HT-29 (cell line): ENCODE measurements at places on chromosomes 6 and 20.

GRCh38 chr6:117592983-117593759 lies 9.1 kb downstream of the GOPC start:
- DNase-seq = no peak

DNA sequence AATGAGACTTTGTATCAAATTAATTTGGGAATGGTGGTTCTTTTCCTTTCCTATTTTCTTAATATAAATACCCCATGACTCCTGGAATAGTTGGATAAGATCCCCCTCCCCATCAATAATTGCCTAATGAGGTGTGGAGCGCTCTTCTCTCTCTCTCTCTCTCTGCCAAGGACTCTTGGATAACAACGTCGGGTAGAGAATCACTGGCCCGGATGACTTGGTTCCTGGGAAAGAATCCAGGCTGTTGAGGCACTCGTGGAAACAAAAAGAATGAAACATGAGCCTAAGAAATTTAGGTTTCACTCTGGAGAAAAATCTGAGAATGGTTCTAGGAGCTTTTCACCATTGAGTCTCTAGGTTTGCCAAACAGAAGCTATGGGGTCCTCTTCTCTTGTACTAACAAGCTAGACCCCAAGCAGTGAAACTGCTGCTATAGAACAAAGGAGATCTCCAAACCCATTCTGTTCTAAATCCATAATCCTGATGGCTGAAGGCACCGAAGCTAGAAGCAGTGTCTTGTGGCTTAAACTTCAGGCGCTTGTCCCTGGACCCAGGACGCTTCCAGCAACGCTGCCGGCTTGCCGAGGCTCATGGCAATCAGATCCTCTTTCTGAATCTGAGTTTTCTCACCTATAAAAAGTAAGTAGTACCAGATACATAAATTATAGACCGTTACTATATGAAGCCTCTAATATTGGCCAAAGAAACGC lies 241.6 kb upstream of the BTBD3 start:
- DNase-seq = no peak

- no peak for DNase-seq
Measured at GRCh38 chr20:4688305-4688704, 33.4 kb upstream of the PRND start.

DNA sequence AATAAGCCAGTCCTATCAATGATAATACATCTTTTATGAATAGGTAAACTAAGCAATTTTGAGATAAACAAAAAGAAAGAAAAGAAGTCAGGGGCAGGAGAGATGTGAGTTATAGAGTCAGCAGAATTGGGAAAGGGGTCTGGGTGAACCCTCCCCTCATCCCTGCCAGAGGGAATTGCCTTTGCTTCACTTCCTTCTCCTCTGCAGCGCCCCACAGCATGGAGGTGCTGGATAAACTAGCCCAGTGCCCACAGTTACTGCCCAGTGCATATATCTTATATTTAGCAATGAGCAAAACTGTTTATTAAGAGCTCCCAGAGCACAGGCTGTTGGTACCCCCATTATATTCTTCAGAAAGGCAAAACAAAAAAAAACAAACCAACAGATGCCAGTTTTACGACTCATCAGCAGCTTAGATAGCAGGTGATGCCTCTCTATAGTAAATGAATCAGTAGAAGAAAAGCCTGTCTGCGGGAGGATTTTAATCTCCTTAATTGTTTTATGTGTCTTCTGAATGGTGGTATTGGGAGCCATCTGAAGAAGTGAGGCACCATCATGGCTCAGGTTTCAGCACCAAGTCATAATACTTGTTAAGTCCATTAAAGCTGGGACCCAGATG lies 419.2 kb downstream of the EPM2A start:
- DNase-seq = no peak

DNA sequence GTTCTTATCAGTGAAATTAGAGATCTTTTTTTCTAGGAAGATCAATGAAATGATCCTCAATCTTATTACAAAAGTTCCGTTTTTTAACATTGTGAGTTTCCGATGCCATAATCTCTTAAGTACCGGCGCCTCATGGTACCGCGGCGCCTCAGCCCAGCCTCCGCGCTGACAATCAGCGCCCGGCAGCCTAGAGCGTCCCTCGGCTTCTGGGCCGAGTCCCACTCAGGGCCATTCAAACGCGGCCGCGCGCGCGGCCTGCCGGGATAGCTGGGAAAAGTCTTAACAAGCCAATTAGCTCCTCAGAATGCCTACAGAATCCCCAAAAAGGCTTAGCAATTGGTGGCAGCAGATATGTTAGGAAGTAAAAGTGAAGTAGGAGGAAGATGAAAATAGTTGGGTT lies 204.8 kb downstream of the ADGB start:
- DNase-seq = no peak

- DNase-seq = no peak
Measured at GRCh38 chr6:35043381-35044130, 97.6 kb downstream of the TCP11 start.

GRCh38 chr6:106674541-106675229 lies 45.3 kb downstream of the QRSL1 start:
- DNase-seq = no peak

GRCh38 chr20:9294041-9294440 lies 220.3 kb upstream of the LAMP5 start:
- DNase-seq = peak; percentile 44

DNA sequence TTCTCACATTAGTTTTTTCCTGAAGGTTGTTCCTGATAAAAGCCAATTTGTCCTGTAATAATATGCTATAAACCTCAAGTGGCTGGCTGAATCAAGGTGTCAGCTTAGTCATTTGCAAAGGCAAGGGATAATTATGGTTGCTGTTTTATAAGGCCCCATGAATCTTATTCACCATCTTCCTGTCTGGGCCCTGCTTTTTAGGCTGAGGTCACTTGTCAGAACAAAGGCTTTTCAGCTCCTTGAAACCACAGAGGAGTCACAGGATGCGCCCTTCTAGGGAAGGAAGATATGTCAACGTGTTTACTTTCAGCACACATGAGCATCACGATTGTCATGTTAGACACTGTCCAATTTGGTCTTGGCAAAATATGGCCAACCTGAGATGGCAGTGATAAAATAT lies 64.8 kb upstream of the NAA20 start:
- no peak for DNase-seq

- DNase-seq = no peak
Measured at GRCh38 chr6:31870385-31870921, 7.8 kb upstream of the NEU1 start.

DNA sequence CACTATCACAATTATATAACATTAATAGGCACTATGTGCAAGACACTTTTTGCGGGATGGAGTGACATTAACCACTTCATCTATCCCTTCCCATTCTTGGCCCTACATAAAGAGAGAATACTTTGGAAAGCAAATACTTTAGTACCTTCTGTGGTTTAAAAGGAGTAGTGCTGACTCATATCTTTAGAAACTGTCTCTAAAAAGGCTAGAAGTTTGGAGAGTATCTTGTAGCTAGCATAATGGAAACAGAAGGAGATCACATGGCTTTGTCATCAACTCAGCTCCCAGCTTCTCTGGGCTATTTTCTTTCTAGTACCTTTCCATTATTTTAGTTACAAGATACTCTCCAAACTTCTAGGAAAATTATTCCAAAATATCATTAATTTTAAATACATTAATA lies 157.5 kb downstream of the ADGRG6 start:
- DNase-seq = no peak

DNA sequence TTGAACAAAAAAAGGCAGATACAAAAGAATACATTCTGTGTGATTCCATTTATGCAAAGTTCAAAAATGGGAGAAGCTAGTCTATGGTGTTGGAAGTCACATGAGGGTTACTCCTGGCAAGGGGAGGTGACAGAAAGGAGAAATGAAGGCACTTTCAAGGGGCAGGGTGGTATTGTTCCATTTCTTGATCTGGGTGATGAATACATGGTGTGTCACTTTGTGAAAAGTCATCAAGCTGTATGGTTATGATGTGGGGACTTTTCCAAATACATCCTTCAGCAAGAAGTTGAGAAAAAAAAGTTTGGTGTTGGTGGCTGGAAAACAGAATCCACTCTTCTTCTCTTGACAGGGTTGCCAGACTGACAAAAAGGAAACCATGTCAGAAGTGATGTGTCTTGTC lies 60.6 kb upstream of the MDGA1 start:
- no peak for DNase-seq

- no peak for DNase-seq
Measured at GRCh38 chr6:37838219-37838921, 18.8 kb downstream of the ZFAND3 start.

DNA sequence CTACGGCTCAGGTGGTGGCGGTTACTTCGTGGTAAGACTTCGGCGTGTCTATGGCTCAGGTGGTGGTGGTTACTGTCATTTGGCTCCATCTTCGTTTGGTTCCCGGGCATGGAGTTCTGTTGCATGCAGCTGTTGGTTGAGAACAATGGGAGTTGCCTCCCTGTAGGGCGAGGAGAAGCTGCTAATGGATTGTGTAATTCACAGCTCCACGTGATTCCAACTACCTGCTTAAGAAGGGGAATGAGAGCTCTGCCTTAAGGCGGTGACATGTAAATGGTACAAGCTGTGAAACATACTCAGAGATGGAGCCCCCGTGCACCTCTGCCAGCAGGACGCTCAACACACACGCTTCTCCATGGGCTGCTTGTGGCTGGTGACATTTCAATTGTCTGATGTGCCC lies 12.4 kb upstream of the DACT2 start:
- DNase-seq = no peak

GRCh38 chr6:69816026-69816425 lies 19.2 kb upstream of the LMBRD1 start:
- DNase-seq = no peak

- no peak for DNase-seq
Measured at GRCh38 chr20:32226391-32226790, 18.7 kb downstream of the POFUT1 start.

DNA sequence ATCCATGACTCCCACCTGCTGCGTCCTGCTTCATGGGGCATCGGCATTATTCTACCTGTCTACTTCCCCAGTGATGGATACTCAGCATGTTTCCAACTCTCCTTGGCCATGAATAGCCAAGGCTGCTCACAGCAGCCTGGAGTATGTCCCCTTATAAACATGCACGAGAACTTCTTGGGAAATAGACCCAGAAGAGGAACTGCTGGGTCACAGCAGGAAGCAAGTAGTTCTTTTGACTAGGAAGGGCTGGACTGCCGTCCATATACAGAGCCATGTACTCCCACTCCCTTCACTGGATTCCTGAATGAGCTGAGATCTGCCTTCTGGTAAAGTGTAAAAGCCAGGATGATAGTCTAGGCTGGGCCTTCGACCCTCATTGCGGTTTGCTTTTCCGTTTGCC lies 106.3 kb upstream of the KCNK16 start:
- DNase-seq = no peak

- DNase-seq = no peak
Measured at GRCh38 chr20:49785149-49785851, 27.3 kb upstream of the SLC9A8 start.

DNA sequence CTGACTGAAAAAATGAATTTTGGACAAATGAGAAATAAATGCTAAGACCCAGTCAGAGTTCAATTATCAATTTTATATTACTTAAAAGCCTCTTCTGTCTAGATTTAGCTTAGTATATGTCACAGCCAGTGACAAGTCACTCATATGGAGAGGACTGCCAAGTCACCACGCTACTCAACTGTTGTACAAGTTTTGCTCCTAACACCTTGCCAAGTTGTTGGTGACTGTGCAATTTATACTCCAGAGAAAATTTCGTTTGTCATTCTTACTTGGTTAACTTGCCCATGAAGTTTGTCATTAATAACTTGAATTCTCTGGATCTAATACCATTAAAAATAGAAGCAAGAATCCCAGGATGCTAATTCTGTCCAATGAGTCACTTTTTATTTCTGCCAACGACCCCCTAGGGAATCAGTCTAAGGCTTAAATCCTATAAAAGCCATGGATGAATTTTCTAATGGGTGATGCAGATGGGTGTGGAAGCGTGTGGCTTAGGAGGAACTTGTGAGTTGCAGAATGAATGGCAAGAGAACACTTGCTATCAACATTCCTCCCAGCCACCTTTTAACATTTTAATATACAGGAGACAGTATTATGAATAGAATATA lies 30.4 kb upstream of the FBXO30 start:
- DNase-seq = no peak

- DNase-seq = no peak
Measured at GRCh38 chr6:93083337-93084230, 335.8 kb downstream of the EPHA7 start.

DNA sequence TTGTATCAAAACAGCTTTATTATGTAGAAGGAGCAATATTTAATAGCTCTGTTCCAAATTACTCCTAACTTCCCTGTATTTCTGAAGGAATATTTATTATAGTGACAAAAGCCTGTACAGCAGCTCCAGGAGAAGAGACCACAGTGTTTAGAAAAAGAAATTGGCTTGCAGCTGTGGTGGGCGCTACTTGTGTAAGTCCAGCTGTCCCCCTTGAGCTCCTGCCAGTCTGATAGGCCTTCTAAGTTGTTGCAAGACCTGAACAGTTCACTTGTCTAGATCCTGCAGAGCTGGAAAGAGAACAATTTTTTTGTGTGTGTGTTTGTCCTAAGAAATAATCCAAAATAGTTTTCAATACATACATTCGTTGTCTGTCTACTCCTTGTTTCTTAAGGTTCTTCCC lies 86.6 kb downstream of the JARID2 start:
- DNase-seq = no peak

DNA sequence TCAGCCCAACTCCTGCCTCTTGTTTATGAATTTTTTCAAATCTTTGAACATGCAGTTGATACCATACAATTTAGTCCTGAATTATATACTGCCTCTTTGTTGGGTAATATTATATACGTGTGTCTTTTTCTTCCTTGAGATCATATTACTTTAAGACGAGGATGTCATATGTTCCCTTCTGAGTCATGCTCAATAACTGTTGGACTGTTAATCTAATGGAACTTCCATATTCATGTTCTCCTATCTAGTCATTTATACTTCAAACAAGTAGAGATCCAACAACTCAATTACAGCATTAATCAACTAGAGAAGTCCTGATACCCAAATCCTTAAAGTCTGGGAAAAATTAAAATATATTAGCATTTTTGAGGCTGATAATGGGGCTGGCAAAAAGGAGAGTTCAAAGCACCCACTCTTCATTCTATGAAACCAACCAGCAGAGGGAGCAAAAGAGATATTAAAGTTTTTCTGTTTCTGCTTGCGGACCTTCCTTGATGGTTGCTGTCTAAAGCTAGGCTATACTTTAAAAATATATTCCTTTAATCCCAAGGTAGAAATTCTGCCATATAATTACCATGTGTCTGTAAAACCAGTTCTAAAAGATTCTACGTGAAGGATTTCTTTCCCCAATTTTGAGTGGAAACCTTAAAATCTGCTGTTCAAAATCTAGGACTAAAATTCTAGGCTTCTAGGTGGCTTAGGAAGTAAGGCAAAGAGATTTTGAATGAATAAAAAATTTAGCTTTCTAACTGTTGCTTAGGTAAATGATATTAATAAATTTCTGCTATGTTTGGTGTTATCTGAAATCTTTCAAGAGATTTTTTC lies 498.9 kb downstream of the BCKDHB start:
- peak; percentile 76 for DNase-seq

DNA sequence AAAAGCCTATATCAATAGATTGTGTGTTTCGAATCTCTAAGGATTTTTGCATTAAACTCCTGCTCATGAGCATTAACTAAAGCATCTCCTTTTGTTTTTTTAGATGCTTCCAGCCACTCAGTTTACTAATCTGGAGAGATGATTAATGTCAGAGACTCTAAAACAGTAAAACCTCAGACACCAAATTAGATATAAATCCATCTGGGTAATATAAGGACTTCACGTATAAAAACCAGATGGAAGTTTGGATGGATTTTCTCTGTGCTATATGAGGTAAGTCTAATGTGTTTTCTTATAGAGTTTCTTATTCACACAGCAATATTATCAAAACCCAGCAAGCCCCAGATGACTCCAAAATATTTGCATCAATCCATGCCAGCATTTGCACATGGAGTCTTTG lies 137.2 kb downstream of the SYNE1 start:
- no peak for DNase-seq
